ENCODE measurements at places on chromosomes 4 and X. TPM values are rescaled to one million over a fixed set of nuclear protein-coding genes. Genes with fewer than 3 reads are reported as not detected.

DNA sequence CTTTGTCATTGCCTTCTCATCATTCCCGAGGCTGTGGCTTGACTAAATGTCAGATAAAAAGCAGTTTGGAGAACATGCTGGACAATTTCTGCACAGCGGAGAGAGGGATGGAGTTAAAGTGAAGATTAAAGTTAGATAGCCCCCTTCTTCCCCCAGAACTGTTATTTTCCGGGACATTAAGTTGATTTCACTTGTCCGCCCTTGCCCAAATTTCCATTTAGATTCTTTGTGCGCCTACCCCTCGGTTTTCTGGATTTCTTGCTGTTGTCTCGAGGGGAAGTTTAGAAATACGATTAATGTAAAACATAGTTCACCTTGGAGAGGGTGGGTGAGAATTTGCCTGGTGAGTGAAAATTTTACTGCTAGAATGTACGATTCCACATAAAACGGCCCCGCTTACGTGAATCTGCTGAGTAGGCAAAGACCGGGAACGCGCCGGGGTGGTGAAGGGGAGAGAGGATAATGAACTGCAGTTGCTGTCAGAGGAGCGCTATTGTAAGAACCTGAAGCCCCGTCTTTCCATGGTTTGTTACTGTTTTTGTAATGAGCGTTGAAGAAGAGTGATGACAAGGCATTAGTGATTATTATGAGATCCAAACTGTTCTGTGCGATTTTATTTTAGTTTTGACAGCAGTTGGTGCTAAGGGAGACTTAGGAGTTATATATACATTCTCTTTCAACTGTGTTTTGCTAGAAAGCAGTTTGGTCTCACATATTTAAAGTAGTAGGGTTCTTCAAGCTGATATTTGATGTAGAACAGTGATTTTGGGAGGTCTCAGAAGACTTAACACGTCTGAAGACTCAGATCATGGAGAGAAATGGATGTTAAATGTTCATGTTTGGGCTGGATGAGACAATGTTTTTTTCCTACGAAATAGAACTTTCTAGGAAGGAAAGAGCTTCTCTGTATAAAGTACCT is 73.0 kb downstream of the AFF1 start:
- DNase-seq, result no peak

- no peak for DNase-seq
Measured at GRCh38 chr4:173258866-173259265, 75.3 kb downstream of the HMGB2 start.

DNA sequence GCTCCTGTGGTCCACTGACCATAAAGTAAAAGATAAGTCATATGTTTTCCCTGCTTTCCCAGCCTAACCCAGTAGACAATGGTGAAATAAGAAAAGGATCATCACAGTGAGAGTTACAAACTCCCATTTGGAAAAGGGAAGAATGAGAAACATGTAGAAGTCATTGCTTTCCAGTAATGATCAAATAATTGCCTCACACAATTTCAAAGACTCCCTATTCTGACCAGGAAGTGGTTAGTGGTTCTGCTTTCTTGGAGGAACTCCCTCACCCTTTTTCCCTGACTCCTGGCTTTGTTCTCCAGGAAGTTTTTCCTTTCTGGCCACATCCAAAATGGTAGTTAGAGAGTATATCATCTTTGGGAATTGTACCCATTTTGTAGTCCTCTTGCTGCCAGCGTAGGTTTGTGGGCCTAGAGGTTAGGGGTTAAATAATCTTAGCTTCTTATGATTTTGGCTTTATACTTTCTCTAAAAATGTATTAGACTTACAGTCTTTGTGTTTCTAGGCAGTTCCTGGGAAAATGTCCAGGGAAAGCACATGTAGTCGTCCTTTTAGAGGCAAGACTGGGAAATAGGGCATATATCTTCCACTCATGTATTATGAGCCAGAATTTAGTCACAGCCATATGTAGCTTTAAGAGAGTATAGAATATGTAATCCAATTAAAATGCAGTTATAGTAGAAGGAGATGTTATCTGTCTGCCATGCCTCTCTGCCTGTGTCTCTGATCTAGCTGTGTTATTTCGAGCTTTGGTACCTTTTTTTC is 10.5 kb downstream of the VAMP7 start:
- no peak for DNase-seq

GRCh38 chr4:37597034-37597433 is 89.1 kb downstream of the RELL1 start:
- no peak for DNase-seq

The BEX3 gene
- total RNA-seq, result 63.9 TPM

The SLC6A14 gene
- total RNA-seq, result not detected

The COL4A5 gene
- total RNA-seq, result 1.7 TPM

Measured in mesenteric fat pad (tissue), 1 donor.